ENCODE measurements at places on chromosomes 5 and 9.

DNA sequence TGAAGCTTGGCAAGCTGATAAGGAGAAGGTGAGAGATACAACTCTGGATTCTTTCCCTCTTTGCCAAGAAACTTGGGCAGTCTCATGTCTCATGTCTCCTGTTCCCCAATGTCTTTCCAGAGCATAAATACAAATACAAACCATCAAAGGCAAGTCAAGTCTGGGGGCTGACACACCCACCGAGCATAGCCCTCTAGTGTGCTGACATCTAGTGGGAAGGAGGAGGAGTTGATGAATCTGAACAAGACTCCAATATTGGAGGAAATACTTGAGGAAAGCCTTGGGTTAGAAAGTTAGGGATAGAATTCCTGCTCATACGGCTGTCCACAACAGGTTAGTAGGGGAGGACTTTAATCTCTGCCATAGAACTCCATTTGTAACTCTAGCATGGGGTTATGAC is 8.6 kb downstream of the MLANA start:
- DNase-seq: peak; percentile 10

GRCh38 chr9:120539951-120540350 is 40.0 kb downstream of the CDK5RAP2 start:
- DNase-seq: no peak

GRCh38 chr5:75659791-75660450 is 48.7 kb downstream of the ANKDD1B start:
- DNase-seq: no peak

- DNase-seq: no peak
Measured at GRCh38 chr9:133088146-133088750, 26.5 kb downstream of the CEL start.

GRCh38 chr5:159184858-159185381 is 24.4 kb downstream of the RNF145 start:
- peak; percentile 70 for DNase-seq

DNA sequence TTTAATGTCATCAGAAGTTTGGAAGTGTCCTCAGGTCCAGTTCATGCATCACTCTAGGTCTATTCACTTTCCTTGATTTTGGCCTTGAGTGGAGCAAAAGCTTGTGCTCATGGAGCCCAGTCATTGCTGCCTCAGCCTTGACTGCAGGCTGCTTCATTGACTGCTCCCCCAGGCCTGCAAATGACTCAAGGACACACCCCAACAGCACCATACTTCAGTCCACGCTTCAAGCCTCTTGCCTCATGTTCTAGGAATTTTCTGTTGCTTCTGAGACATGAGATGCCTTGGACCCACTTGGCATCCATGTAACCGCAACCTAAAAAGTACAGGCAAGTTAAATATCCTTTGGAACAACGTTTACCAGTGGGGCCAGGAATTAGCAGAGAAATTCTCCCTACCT is 193.7 kb downstream of the PIK3R1 start:
- DNase-seq: no peak

GRCh38 chr5:105230516-105231157 is 1668.0 kb upstream of the NUDT12 start:
- DNase-seq: no peak

DNA sequence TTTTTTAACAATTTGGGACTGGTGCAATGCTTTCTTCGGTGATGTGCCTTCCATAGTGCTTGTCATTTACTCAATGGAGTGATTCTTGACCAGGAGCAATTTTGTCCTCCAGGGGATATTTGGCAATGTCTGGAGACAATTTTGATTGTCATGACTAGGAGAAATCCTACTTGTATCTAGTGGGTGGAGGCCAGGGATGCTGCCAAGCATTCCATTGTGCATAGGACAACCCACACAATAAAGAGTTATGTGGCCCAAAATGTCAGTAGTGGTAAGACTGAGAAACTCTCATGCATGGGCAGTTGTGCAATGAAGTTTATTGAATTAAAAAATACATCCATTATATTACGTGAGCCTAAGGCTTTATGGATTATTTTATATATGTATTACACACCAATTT is 70.5 kb downstream of the FOCAD start:
- DNase-seq: no peak

GRCh38 chr9:129058965-129059795 is 21.7 kb upstream of the DOLPP1 start:
- DNase-seq: no peak

DNA sequence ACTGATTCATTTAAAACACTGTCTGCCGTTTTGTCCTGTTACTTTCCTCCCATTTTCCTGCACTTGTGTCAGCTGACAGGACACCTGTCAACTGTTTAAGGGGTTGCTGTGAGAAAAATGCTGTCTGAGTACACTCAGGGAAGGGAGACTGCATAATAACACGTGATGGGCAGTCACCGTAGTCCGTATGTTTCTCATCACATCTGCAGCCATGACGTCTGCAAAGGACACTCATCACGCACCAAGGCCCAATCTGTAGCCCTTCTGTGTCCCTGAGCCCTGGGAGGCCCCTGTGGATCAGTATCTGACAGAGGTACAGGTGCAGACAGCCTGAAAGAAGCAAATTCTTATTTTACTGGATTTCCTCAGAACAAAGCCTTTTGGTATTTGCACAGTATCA is 396.3 kb downstream of the YTHDC2 start:
- DNase-seq: no peak

DNA sequence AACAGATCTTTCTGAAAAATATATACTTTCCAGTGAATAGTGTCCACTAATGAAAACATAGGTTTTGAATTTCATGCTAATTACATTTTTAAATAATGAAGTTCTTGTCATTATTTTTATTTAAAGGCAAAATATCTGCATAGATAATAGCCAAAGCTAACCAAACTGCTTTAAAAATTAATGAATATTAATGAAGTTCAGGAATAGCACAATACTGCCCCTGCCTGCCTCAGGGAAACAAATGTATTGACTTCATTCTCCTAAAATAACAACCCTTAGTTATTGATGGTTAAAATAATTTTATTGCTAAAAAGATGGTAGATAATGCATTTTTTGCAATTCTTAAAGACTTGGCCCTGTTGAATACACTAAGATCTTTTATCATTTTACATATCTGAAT is 103.6 kb upstream of the SSBP2 start:
- no peak for DNase-seq

- no peak for DNase-seq
Measured at GRCh38 chr5:1552521-1553255, 28.9 kb upstream of the LPCAT1 start.

- no peak for DNase-seq
Measured at GRCh38 chr5:14447958-14448911, 133.4 kb upstream of the OTULINL start.
